Kidney (tissue), 22 donors: ENCODE measurements at places on chromosomes 2 and 18.

GRCh38 chr18:50797142-50797541, 22.7 kb downstream of the MRO start:
- H3K36me3 ChIP-seq = no peaks in the 10 kb centered on the region
- DNase-seq = no peak
- H3K27ac ChIP-seq = peak overlapping the region; percentile 13
- H3K4me3 ChIP-seq = no peak overlapping the region

DNA sequence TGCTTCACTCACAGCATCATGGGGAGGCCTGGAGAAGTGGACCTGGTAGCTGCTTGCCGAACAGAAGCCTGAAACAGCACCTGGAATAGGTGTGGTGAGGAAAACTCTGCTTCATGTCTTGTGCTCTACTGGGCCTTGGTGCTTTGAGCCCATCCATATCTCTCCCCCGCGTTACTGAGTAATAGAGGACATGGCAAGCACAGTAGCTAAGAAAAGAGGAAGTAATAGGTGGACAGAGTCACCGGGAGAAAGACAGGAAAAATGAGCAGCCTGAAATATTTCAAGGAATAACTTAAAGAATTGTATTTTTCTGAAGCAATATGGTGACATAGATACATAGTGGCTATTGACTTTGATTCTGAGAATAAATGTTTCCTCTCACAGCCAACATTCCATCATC, 14.0 kb upstream of the HNMT start:
- no peak overlapping the region for H3K4me3 ChIP-seq
- no peak for DNase-seq
- no peaks in the 10 kb centered on the region for H3K27me3 ChIP-seq
- H3K4me1 ChIP-seq = no peaks in the 10 kb centered on the region
- H3K27ac ChIP-seq = no peak overlapping the region

GRCh38 chr2:225479386-225479785, 79.9 kb downstream of the NYAP2 start:
- H3K27ac ChIP-seq = no peak overlapping the region
- no peaks in the 10 kb centered on the region for H3K36me3 ChIP-seq
- DNase-seq = no peak
- H3K4me3 ChIP-seq = no peak overlapping the region

DNA sequence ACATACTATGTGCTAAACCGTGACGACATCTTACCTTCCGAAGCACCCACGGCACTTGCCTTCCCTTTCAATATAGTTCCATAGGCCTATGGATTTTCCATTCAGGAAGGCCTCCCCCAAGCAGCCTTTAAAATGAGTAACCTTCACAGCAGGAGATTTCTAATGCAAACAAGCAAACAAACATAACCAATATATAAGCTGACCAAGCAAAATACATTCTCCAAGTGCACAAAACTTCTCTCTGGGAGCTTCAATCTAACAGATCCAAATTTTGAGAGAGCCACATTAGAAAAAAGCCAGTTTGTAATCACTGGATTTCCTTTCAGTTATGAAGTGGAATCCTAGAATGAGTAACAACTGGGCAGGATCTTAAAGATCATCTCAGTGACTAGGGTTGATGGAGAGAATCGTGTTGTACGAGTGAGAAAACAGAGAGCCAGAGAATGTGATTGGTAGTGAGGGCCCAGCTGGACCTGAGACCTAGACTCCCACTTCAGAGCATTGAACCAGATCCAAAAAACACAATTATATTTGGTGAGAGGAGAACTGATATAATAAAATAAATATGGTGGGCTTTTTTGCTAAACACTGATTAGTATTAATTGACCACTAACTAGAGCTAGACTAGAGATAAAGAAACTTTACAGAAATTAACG, 145.6 kb downstream of the LAMA1 start:
- no peaks in the 10 kb centered on the region for H3K4me1 ChIP-seq
- no peaks in the 10 kb centered on the region for H3K36me3 ChIP-seq
- H3K27ac ChIP-seq = no peak overlapping the region
- no peaks in the 10 kb centered on the region for H3K27me3 ChIP-seq
- no peak for DNase-seq

- DNase-seq = peak; percentile 61
- no peaks in the 10 kb centered on the region for H3K36me3 ChIP-seq
- H3K4me1 ChIP-seq = no peaks in the 10 kb centered on the region
- no peak overlapping the region for H3K4me3 ChIP-seq
These were observed 29.2 kb upstream of the TEX44 start for GRCh38 chr2:231563378-231563961.

DNA sequence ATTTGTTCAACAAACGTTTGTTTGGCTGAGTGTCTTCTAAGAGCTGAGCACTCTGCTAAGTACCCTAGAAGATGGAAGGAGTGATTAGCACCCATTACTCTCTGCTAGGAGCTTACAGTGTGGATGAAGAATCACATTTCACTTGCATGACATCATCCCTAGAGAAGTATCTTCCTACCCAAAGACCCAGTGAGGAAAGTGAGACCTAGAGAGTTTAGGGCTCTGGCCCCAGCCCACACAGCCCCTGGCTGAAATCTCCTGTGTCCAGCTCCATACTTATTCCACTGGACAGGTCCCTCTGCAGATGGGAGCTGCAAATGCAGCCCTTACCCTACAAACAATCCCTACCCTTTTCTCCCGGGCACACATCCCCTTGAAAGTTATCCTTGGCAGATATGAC, 26.8 kb upstream of the EPAS1 start:
- no peak overlapping the region for H3K27ac ChIP-seq
- H3K36me3 ChIP-seq = no peaks in the 10 kb centered on the region
- H3K4me1 ChIP-seq = peaks cover 14% of the 10 kb centered on the region
- H3K4me3 ChIP-seq = no peak overlapping the region
- no peak for DNase-seq

GRCh38 chr2:240703417-240704341, 12.0 kb downstream of the AQP12A start:
- no peak for DNase-seq
- H3K4me3 ChIP-seq = no peak overlapping the region
- peaks cover 4% of the 10 kb centered on the region for H3K27me3 ChIP-seq
- no peaks in the 10 kb centered on the region for H3K4me1 ChIP-seq
- H3K27ac ChIP-seq = no peak overlapping the region

DNA sequence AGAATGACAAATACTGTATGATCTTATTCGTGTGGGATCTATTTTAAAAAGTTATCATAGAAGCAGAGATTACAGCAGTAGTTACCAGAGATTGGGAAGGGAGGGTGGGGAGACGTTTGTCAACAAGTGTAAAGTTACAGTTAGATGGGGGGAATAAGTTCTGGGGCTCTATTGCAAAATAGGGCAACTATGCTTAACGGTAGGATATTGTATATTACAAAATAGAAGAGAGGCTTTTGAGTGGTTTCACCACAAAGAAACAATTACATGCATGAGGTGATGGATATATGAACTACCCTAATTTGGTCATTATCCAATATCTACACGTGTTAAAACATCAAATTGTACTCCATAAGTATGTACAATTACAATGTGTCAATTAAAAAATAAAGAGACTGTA, 123.4 kb upstream of the NOSTRIN start:
- no peaks in the 10 kb centered on the region for H3K27me3 ChIP-seq
- DNase-seq = no peak
- H3K4me3 ChIP-seq = no peak overlapping the region
- H3K27ac ChIP-seq = no peak overlapping the region
- H3K4me1 ChIP-seq = no peaks in the 10 kb centered on the region

DNA sequence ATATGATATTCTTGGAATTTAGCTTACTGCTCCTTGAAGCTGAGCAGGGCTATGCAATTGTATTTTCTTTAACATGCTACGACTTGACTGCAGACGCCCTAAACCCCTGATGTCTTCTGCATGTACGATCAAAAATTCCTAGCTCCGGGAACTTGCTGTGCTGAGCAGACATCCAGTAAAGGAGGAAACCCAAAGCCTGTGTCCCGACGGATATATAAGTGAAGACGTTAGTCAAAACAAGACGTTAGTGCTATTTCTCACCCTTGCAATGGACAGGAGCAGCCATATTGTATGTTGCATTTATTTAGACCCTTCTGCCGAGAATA, 51.5 kb downstream of the SETBP1 start:
- H3K27ac ChIP-seq = no peak overlapping the region
- H3K4me3 ChIP-seq = no peak overlapping the region
- no peaks in the 10 kb centered on the region for H3K36me3 ChIP-seq
- H3K4me1 ChIP-seq = peaks cover 30% of the 10 kb centered on the region

- H3K27me3 ChIP-seq = no peaks in the 10 kb centered on the region
- no peak overlapping the region for H3K4me3 ChIP-seq
- DNase-seq = no peak
- H3K4me1 ChIP-seq = peaks cover 6% of the 10 kb centered on the region
These were observed 87.1 kb upstream of the ZNF397 start for GRCh38 chr18:35153609-35154272.

DNA sequence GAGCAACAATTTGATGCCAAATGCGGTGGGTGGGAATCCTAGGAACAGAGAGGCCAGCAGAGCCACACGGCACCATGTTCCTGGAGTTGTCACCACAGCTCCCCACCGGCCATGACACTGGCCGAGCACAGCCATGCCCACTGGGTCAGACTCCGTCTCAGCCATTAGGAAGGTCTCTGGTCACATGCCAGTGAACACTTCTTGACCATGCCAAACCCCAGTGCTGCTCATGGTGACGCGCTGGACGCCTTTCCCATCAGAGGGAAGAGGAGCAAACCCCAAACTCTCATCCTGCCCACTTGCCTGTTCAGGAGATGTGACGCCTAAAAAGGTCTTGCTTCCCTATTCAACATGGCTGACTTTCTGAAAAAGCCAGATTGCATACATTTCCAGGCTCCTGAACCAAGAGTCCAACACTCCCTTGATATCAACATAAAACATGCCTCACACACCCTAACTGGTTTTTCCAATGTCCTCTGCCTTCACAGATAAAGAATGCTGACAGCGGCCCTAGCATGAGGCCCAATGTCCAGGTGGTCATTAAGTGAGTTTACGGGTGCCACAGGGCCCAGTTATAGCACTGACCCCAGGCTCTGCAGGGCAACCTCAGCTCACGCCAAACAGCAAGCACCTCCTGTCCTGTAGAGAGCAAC, 31.9 kb downstream of the TFCP2L1 start:
- H3K36me3 ChIP-seq = peaks cover 17% of the 10 kb centered on the region
- H3K27ac ChIP-seq = peak overlapping the region; percentile 4
- no peak overlapping the region for H3K4me3 ChIP-seq

- DNase-seq = no peak
- no peaks in the 10 kb centered on the region for H3K4me1 ChIP-seq
- H3K4me3 ChIP-seq = no peak overlapping the region
- no peaks in the 10 kb centered on the region for H3K36me3 ChIP-seq
- no peak overlapping the region for H3K27ac ChIP-seq
These were observed 103.3 kb downstream of the MDH1 start for GRCh38 chr2:63692002-63692606.

- H3K27me3 ChIP-seq = no peaks in the 10 kb centered on the region
- DNase-seq = no peak
- no peak overlapping the region for H3K4me3 ChIP-seq
- peaks cover 39% of the 10 kb centered on the region for H3K36me3 ChIP-seq
- H3K27ac ChIP-seq = peak overlapping the region; percentile 92
These were observed 6.1 kb downstream of the SMAD7 start for GRCh38 chr18:48944634-48945033.

DNA sequence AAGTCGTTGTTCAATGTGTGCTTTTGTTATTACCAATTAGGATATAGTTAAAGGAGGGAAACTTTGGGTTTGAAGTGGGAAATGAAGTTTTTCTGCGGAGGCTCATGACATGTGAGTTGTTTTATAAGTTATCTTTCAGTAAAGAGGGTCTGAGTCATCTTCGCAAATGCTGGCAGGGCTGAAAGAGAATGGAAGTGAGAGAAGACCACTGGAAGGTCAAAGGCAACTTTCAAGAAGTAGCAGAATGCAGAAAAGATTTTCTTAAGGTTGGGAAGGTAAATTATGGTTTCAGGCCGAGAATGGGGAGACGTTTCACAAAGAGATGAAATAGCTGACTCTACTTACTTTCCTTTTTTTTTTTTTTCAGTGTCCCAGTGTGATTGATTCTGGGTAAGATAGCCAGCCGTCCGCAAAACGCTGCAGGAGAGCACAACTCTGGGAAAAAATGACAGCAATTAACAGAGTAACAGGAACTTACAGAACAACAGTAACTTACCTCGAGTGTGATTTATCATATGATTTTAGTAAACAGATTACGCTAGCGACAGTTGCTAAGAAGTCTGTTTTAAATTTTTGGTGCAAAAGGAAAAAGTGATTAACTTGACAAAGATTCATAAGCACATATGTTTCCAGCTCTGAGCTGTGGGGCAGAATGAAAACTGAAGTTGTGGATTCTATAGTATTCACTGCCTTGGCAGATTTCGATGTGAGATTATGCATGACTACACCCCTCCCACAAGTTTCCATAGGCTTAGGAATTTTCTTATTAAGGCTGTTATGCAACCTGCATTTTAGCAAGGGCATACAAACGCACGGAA, 46.8 kb upstream of the ACTR3 start:
- H3K4me1 ChIP-seq = peaks cover 4% of the 10 kb centered on the region
- H3K36me3 ChIP-seq = no peaks in the 10 kb centered on the region
- H3K27ac ChIP-seq = peak overlapping the region; percentile 5
- no peaks in the 10 kb centered on the region for H3K27me3 ChIP-seq
- no peak overlapping the region for H3K4me3 ChIP-seq
- no peak for DNase-seq

DNA sequence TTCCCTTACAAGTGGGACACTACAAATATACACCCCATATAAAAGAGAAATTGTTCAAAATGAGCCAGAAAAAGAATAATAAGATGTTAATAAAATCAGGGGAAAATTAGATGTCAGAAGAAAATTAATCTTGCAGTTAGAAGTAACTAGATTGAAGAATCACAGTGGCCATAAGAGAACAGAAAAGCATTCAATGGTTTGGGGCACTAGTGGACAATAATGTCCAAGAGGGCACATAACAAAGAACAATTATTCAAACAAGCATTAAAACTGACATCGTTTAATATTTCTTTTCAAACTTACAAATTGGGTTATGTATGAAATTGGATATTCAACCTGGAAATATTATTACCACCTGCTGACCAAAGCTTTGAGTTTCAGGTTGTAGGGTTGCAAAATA, 12.9 kb downstream of the TCF4 start:
- H3K27me3 ChIP-seq = no peaks in the 10 kb centered on the region
- H3K4me1 ChIP-seq = no peaks in the 10 kb centered on the region
- no peaks in the 10 kb centered on the region for H3K36me3 ChIP-seq
- H3K27ac ChIP-seq = no peak overlapping the region
- H3K4me3 ChIP-seq = no peak overlapping the region
- no peak for DNase-seq

DNA sequence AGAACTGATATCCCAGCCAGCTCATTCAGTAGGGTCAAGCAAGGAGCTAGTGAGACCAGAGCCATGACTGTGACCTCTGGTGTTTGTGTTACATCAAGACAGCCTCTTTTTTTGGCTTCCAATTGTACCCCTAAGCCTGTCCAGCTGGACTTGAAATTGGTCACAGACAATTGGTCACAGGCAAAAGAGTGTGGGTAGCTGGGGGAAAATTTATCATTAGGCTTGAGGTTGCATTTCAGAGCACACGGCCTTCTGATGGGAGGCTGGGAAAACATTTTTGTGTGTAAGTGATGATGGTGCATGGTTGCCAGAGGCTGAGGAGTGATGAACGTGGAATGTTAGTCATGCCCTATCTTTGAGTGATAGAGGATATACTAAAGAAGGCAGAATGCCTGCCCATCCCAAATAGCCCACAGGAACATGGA, 285.1 kb upstream of the SLC14A2 start:
- DNase-seq = no peak
- H3K4me1 ChIP-seq = no peaks in the 10 kb centered on the region
- H3K4me3 ChIP-seq = no peak overlapping the region
- no peaks in the 10 kb centered on the region for H3K36me3 ChIP-seq
- no peak overlapping the region for H3K27ac ChIP-seq

- DNase-seq = no peak
- H3K4me3 ChIP-seq = no peak overlapping the region
- no peaks in the 10 kb centered on the region for H3K4me1 ChIP-seq
- no peak overlapping the region for H3K27ac ChIP-seq
These were observed 68.6 kb downstream of the LPIN1 start for GRCh38 chr2:11814979-11815510.
